ENCODE measurements at places on chromosomes 2 and 18. TPM values are rescaled to one million over a fixed set of nuclear protein-coding genes. Genes with fewer than 3 reads are reported as not detected.

GALNT5 gene
- not detected for total RNA-seq

DNA sequence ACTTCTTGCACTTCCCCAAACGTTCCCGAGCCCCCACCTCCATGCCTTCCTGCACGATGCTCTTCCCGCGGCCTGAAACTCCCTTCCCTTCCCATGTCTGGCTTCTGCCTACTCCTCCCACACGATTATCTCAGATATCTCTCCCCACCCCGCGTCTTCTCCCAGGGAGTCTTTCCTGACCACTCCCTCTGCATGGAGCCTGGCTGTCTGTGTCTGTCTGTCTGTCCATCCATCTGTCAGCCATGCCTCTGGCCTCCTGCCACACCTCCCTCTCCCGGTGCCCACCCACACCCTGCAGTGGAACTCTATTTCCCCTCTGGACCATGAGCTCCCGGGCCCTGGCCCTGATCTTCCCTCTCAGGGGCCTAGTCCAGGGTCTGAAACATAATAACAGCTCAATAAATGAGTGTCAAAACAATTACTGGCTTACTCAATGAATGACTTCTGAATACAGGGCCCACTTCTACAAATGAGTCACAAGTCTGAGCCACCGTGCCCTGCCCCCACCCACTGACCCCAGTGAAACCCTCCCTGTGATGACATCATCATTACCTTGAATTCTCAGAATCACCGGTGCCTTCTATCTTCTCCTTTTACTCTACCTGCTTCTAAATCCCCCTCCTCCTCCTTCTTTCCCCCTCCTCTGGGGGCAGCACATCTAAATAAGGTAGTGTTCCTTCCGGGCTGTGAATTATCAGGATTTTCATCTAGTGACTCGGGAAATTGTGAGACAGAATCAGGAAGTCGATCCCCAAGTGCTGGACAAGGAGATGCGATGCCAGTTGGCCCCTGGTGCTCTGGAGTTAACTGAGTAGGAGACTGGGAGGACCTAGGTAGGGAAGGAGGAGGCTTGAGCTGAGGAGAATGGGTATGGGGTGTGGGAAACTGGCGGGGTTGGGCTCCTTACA is 46.1 kb upstream of the PLB1 start:
- no peak for DNase-seq

GRCh38 chr2:47638430-47638829 is 144.5 kb upstream of the MSH6 start:
- no peak for DNase-seq

MTCL1 gene
- 0.43 TPM for total RNA-seq

TMEM163 gene
- total RNA-seq: 10.3 TPM

DNA sequence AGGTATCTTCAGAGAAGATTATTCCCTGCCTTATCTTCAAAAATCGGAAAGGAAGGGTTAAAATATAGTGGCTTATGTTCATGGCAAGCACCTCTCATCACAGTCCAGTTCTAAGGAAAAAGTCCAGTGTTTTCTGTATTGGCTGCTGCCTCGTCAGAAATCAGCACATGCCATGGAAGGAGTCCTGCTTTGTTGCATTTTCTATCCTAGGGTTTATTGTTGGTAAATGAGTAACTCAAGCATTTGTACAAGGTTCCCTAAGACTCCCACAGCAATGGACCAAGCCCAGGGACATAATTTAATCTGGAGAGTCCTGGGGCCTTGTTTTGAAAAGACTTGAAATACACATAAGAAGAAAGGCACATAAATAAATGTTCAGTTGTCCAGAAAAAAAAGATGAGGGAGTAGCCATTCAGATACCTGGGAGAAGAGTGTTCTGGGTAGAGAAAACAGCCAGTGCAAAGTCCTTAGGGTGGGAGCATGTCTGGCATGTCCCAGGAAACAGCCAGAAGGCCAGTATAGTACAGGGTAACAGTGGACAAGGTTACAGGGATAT is 26.4 kb downstream of the NBEAL1 start:
- no peak for DNase-seq

DNA sequence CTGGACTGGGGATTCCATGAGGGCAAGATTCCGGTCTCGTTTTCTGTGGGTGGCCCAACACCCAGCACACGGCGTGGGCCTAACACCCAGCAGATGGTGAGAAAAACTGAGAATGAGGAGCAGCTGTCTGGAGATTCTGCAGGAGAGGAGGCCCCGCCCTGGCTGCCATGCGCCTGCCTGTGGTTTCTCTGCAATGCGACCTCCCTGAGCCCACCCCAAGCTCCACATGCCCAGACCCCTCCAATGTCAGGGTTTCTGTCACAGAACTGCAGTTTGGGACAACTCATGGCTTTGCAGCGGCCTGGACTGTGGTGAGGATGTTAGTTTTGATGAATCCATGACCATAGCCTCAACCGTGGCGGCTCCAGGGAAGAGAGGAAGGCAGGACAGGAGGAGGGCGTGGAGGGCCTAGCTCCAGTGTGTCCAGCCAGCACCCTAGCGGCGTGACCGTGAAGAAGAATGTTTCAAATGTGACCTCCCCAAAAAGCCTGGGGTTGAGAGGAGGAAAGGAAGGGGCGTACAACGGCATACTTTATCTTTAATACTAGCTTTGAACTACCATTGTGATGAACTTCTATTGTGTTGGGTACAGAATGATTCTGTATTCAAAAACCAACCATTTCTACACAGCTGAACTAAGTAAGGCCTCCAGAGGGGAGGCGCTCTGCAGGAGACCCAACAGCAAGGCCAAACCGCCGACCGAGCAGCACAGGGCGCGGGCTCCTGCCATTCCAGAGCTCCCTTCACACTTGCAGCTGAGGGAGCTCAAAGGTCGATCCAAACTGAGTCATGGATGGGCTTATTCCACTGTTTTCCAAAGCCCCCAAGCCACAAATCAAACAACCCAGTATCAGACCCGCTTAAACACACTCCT is 3.4 kb downstream of the PXDN start:
- no peak for DNase-seq

VAMP5 gene
- 36.7 TPM for total RNA-seq

DNA sequence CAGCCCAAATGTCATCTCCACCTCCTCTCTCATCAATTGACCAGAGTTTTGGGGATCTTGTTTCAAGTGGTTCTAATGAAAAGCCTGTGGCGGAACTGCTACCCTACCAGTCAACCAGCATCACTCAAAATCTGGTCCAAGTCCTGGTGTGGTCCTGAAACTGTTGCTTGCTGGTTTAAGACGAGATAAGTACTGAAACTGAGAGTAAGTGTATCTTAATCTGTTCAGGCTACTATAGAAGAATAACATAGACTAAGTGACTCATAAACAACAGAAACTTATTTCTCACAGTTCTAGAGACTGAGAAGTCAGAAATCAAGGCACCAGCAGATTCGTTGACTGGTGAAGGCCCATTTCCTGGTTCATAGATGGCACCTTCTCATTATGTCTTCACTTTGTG is 879 bp upstream of the GALNT5 start:
- DNase-seq: no peak

DNA sequence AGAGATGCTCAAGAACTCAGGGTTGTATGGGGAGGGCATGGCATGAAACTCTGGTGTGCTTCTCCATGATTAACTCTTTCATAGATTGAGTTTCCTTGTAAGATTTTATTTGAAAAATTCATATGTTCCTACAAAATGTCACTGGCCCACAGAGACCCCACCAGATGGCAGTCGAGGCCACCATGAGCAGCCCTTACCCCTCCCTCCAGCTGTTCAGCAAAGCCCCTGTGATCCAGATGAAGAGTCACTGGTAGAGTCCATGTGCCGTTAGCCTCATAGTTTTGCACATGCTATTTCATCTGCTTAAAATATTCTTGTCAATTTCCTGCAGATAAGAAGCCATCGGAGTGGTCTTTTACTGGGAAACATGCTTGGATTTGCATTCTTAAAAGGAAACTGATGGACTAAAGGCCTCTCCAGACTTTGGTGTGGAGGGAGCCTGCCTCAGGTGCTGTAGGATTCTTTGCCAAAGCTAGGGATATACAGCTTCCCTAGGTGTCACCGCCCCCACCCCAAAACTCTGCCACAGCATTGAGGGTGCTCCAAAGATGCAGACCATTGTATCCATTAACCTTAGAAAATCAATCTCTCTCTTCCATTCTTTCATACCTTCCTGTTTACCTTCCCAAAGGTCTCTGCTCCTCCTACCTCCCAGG is 18.8 kb downstream of the ZNF385B start:
- DNase-seq: no peak

DNA sequence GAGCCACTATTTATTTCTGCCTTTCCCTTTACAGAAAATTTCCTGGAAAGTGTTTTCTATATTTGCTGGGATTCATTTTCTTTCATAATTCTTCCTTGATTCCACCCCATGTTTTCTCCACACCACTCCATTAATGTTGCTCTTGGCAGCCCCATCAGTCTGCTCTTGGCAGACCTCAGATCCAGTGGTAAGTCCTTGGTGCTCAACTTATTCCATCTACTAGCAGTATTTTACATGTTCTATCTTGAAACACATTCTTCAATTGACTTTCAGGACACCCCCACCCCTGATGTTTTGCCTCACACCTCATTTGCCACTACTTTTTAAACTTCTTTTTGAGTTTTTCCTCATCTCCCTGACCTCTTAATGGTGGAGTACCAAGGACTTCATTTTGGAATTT is 65.0 kb downstream of the HNMT start:
- DNase-seq: no peak

DNA sequence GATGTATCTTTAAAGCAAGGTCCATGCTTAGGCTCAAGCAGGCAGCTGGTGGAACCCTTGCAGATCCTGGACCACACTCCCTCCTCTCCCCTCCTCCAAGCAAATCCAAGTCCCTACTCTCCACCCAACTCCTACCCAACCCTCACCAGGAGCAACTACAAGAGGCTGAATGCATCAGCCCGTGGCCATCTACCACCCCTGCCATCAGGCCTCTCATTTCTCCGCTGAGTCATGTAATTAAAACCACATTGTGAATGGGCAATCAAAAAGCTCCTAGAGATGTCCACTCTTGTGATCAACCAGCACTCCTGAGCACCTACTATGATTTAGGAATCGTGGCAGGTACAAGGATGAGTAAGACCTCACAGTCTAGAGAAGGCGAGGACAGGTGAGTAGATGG is 142.2 kb upstream of the CAPN13 start:
- no peak for DNase-seq

- no peak for DNase-seq
Observed at GRCh38 chr2:99377879-99378278, 40.7 kb downstream of the EIF5B start.

SP140L gene
- 58.4 TPM for total RNA-seq

ALPI gene
- not detected for total RNA-seq

LDAH gene
- 17.2 TPM for total RNA-seq

- no peak for DNase-seq
Observed at GRCh38 chr2:176658708-176659107, 389.5 kb downstream of the MTX2 start.

GRCh38 chr2:206481056-206481455 is 37.7 kb downstream of the ADAM23 start:
- no peak for DNase-seq

SNORC gene
- 0.47 TPM for total RNA-seq

TSPYL6 gene
- total RNA-seq: not detected

GRCh38 chr2:100195942-100196341 is 53.6 kb upstream of the AFF3 start:
- no peak for DNase-seq

- DNase-seq: no peak
Observed at GRCh38 chr2:162298669-162299335, 19.7 kb downstream of the IFIH1 start.

DNA sequence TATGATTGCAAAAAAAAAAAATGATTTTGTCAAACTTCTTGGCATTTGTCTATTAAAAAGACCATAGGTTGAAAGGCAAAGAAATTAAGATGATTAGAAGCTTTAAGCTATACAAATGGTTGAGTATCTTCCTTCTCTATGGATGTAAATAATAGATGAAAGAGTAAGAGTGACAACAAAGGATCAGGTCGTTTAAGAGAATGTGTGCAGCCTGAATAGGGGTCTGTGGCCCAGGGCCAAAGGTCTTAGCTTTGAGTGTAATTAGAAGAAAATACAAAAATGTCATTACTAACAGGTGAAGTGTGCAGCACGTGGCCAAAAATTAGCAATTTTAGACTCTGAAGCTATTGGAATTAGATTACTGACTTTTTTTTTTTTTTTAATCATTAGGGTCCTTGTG is 122.4 kb downstream of the GREB1L start:
- DNase-seq: no peak

DNA sequence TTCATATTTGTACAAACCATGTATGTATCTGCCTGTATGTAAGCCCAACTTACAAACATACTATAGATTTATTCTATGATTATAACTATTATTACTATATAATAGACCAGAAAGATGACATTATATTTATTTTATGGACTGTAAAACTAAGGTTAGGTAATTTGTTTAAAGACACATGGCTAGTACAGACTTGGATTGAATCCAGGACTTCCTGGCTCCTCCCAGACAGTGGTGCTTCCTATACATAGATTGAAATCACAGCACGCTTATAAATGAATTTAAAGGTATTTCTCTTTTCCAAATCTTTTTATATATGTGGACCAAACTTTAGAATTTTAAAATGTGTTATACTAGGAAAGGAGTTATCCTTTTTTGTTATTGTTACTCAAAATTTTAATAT is 151.6 kb upstream of the MYO3B start:
- DNase-seq: no peak

POTEC gene
- not detected for total RNA-seq

DNA sequence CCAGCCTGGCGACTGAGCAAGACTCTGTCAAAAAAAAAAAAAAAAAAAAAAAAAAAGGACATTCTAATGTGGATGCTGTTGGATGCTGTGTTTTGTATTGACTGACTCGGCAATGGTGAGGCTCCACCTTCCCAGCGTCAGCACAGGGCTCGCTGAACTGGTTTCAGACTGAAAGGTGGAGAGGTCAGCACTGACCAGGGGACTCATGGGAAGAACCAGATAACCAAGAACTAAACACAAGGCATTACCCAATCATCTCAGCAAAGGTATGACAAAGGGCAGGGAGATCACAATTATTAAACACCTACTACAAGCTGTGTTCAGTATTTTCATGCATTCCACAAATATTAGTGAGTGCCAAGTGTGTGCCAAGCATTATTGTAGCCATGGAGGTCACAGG is 103.2 kb downstream of the LRATD1 start:
- DNase-seq: no peak

SERPINB13 gene
- not detected for total RNA-seq

GRCh38 chr2:41595240-41595639 is 452.6 kb upstream of the PKDCC start:
- no peak for DNase-seq

HOXD13 gene
- not detected for total RNA-seq

DNA sequence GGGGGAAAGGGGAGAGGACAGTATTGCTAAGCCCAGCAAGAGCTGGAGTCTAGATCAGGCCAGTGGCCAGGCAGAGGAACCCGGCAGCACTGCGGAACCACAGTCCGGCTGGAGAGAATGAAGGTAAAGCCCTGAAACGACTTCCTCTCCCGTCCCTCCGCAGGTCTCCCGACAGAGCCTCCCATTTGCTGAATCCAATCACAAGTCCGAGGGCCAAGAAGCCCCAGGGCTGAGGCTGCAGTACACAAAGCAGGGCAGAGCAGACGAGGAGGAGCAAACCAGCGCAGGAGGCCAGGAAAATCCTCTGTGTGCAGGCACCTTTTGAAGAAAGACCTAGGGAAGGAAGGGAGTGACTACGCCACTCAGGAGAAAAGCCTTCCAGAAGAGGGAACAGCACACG is 104.4 kb downstream of the OSBPL1A start:
- no peak for DNase-seq

Data from natural killer cell (primary cell).